Natural killer cell (primary cell): ENCODE measurements at places on chromosomes 11 and 22.

DNA sequence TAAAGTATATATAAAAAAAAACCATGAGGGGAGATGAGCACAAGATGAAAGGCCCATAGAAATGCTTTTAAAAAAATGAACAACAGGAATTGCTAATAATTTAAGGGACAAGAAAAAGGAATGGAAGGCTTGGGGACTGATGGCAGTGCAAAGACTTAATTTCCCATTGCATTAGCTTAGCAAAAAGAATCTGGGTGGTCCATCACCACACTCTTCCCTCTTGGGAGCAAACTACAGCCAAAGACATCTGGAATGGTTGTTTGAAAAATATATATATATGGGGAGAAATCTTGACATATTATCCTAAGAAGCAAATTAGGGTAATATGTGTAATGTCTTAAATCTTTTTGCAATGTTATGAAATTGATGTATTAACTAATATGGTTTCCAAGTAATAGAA lies 727.1 kb downstream of the METTL15 start:
- no peak for DNase-seq

DNA sequence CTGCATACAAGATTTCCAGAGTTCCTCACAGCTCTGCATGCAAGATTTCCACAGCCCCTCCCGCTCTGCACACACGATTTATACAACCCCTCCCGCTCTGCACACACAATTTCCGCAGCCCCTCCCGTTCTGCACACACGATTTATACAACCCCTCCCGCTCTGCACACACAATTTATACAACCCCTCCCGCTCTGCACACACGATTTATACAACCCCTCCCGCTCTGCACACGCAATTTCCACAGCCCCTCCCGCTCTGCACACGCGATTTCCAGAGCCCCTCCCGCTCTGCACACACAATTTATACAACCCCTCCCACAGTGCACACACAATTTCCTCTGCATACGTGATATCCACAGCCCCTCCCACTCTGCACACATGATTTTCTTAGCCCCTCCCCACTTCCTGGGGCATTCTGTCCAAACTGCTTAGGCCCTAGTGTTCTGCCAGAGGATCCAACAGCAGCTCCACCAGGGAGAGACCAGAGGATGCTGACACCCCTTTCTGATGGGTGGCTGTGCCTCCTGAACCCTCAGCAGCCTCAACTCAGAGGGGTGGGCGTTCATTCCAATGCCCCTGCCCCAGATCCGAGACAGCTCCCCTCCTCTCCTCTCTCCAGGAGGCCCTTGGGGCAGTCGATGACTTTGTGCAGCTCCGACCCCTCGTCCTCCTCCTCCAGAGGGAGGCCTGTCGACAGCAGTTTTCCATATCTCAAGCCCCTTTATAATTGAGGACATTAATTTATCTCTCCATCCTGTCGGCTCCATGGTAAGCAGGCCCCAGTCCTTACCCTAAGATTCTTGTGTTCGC lies 671.7 kb downstream of the BRD1 start:
- no peak for DNase-seq

DNA sequence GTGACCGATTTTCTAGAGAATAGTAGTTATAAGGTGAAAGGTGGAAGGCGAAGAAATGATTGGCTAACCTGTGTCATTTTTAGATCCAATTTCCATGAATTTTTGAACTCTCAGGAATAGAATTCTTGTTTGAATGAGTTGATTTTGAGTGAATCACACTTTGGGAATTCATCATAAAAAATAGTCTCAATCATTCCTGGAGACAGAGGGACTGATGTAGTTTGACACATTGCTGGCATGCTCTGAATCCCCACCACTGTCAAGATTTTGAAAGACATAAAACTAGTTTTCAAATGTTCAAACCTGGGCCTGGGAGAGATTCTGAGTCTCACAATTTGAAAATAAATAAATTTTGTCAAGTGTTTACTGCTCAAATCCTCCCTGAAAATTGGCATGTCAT lies 861.4 kb upstream of the RAG2 start:
- no peak for DNase-seq

- DNase-seq = no peak
Observed at GRCh38 chr11:116535994-116536393, 236.8 kb downstream of the BUD13 start.

- DNase-seq = no peak
Observed at GRCh38 chr11:2142300-2142759, 3.1 kb upstream of the IGF2 start.

DNA sequence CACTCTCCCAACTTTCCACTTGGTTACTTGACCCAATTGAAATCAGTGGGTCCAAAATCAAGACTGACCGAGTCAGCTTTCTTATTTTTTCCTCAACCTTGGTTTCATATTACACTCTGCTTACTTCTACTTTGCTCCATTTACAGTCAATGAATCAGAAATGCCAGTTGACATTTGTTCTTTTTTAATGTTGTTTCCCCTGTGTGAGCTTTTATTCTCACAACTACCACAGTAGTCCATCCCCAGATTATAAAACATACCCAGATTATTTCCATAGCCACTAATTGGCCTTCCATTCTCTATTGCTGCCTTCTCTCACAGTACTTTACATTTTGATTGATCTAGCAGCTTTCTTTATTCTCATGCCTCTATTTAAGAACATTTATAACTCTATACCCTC lies 50.0 kb downstream of the DNAJC24 start:
- DNase-seq = no peak

GRCh38 chr11:107988397-107989158 lies 20.1 kb upstream of the CUL5 start:
- no peak for DNase-seq

GRCh38 chr22:28597665-28598064 lies 82.0 kb downstream of the TTC28 start:
- no peak for DNase-seq

- DNase-seq = no peak
Observed at GRCh38 chr11:93017821-93018690, 48.6 kb downstream of the MTNR1B start.

DNA sequence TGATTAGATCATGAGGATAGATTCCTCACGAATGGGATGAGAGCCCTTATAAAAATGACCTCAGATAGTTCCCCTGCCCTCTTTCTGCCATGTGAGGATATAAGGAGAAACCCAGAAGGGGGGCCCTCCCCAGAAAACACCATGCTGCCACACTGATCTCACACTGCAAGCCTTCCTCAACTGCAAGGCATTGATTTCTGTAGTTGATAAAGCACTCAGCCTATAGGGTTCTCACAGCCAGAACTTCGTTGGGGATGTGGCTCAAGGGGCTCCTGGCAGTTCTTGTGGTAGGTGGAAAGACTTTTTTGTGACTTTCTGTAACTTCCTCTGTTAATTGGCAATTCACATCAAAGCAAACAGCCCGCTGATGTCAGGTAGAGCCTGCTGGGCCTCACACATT lies 108.9 kb downstream of the CD44 start:
- DNase-seq = no peak

- no peak for DNase-seq
Observed at GRCh38 chr11:69489031-69489745, 7.7 kb downstream of the LINC01488 start.

- no peak for DNase-seq
Observed at GRCh38 chr11:118914987-118915386, 10.7 kb downstream of the BCL9L start.
